ENCODE measurements at places on chromosomes 3 and 15. TPM values are rescaled to one million over a fixed set of nuclear protein-coding genes. Genes with fewer than 3 reads are reported as not detected.

DNA sequence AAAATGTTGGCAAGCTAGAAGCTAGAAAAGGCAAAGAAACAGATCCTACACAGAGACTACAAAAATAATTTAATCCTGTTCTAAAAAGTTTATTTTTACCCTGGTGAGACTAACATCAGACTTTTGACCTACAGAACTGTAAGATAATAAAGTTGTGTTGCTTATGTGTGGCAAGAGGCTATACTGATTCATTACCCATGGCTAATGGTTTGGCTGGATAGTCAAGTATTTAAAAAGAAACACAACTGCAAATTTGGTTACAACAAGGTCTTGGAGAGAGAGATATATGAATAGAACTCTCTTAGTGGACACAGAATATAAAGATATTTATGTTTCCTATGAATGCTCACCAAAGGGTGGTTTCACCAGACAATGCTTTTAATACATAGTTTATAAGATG lies 364.2 kb upstream of the PLSCR5 start:
- DNase-seq, result no peak

DNA sequence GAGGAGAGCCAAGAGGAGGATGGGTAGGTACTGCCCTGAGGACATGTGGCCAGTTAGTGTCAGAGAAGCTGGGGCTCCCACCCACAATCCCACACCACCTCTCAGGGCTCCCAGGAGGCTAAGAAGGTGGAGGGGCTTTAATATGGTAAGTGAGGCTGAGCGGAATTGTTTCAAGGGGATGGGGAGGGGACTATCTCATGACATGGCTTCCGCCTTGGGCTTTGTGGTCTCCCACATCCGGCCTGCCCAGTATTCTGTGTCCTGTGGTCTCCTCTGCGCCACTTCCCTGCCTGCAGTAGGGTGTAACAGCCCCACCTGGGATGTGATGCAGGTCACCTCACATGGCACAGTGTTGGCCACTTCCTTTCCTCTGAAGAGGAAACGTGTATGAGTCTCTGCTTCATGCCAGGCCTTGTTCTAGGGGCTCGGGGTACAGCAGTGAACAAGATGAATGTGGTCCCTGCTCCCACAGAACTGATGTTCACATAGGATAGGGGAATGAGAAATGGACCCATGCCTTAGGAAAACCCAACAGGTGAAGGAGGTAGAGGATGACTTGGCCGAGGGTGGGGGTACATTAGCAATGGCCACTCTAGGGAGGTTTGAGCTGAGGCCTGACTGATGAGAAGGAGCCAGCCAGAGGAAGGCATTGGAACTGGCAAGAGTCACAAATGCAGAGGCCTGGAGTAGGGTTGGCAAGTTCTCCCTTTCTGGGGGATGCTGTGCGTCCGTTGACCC lies 3.2 kb downstream of the NEIL1 start:
- no peak for DNase-seq

DNA sequence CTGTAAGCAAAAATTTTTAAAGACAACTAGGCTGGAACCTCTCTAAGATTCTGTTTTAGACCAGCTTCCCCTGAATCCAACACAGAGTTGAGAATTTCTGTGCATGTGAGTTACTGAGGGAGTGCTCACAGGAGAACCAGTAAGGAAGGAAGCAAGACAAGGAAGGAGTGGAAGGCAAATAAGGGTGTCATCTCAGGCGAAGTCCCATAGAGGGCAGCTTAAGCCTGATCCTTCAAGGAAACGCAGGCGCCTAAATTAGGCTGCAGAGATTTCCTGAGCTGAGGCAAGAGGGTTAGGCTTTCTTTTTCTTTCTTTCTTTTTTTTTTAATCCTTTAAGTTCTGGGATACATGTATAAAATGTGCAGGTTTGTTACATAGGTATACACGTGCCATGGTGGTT lies 36.2 kb upstream of the COL6A6 start:
- DNase-seq, result no peak

The SRGAP3 gene
- total RNA-seq, result 18.0 TPM
